ENCODE measurements at places on chromosomes 13 and 19.

- peak; percentile 61 for DNase-seq
These were observed 7.9 kb downstream of the ZIC2 start for GRCh38 chr13:99989276-99990125.

DNA sequence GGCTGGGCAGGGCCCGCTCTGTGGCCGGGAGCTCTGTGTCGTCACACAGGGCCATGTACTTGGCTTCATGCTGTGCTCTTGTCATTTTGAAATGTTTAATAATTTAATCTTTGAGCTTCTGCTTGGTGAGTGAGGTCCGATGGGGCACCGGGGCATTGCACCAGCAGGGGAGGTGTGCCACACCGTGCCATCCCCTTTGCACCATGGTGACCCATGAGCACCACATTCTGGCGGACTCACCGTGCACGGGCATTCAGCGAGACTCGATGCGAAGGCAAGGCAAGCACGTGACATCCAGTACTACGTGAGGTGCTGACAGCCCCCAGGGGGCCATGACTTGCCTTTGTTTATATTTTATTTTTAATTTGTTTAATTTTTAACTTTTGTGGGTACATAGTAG lies 204.3 kb downstream of the URI1 start:
- no peak for DNase-seq

DNA sequence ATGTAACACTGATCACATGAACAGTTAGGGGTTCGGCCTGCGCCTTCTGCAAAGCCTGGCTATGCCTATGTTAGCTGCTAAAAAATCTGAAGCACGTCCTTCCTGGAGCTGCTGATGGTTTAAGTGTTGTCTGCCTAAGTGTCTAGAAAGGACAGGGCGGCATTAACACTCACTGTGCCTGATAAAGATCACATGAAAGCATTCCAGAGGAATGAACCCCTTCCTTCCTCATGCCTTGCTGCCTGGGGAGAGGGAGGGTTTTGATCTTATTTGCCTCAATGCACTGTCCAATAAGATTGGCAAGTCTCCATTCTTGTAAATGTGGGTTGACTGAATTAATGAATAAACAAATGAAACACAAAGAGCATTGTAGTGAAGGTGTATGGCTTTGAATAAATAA lies 5.2 kb downstream of the DOCK9 start:
- no peak for DNase-seq

GRCh38 chr19:11164296-11164695 lies 8.7 kb upstream of the SPC24 start:
- no peak for DNase-seq

DNA sequence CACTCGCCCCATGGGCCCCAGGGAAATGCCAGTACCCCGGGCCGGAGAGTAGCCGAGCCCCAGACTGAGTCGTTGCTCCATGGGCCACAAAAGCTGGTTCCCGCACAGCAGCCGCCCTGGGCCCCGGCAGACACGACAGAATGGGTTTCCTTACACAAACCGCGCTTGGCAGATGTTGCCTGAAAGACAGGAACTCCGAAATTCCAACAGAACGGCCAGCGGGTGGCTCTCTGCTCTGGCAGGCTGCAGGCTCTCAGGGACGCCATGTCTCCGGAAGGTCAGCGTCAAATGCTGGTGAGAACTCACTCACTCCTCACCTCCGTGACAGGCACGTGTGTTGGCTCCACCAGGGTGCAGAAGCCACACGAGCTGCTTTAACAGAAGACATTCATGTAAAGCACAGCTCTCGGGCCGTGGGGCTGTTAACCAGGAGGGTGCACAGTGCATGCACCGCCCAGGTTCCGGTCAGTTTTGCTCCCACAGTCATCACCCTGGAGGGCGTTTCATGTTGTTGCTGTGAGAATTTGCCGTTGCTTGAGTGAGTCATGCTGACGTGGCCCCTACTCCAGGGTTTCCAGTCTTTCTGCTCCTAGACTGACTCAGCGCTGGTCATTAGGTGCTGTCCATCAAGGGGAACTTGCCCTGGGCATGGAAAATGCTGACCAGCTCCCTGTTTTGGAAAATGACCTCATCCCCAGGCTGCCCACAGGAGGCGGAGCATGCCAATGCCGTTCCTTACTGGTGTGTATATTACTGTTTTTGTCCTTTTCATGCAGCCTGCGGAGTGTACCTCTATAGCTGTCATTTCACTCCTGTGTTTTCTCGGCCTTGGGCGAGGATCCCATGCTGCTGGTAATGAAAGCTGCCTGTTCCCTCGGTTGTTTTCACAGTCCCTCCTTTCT lies 44.8 kb downstream of the ANKRD10 start:
- peak; percentile 82 for DNase-seq

GRCh38 chr13:34864671-34865070 lies 77.4 kb upstream of the NBEA start:
- no peak for DNase-seq

- no peak for DNase-seq
These were observed 132.5 kb downstream of the NALCN start for GRCh38 chr13:101283782-101284181.

DNA sequence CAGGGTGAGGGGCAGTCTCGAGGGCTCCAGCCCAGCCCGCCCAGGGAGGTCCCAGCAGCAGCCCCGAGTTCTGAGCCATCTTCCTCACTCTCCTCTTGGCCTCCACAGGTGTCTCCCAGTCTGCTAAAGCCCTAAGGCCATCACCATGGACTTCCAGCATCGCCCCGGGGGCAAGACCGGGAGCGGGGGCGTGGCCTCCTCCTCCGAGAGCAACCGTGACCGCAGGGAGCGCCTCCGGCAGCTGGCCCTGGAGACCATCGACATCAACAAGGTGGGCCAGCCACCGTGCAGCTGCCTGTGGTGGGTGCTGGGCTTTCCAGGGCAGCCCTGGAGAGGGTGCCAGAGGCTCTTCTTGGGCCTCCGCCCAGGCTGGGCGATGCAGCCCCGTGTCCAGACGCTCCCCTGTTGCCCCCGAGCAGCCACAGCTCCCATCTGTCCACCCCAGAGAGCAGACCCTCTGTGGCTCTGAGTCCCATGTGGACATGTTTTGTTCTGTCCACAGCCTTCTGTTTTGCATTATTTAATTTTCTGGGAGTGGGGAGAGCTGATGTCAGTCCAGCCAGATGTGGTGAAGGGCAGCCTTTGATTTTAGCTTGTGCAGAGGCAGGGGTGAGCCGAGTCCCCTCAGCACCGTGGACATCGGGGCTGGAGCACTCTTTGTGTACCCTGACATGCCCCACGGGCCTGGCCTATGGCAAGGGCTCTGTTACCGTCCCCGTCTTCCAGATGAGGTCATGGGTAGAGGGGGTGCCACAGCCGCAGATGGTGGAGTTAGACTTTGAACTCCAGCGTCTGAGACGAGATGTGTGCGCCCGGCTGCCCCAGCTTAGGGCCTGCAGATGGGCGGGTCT lies 5.6 kb upstream of the AMH start:
- DNase-seq, result no peak

GRCh38 chr13:20401931-20402856 lies 123.5 kb downstream of the CRYL1 start:
- DNase-seq, result no peak

DNA sequence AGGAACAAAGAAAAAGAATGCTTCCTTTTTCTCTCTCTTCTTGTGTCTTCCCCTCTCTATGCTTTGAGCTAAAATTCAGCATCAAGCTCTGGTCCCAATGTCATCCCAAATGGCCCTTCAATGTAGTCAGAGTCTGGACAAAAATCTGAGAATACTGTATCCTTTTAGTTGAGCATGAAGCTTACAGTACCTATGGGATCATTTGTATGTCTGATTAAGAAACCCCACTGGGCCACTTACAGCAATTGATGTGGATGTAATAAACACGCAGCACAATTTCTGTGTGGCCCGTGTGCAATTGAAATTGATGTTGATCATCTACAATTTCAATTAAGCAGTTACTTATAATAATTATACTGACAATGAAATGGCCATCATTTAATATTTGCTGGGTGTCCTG lies 188.9 kb upstream of the RNF113B start:
- no peak for DNase-seq

- DNase-seq, result no peak
These were observed 30.3 kb downstream of the OXGR1 start for GRCh38 chr13:96963786-96964475.

- peak; percentile 88 for DNase-seq
These were observed 29.1 kb downstream of the TNFRSF19 start for GRCh38 chr13:23599083-23599925.

DNA sequence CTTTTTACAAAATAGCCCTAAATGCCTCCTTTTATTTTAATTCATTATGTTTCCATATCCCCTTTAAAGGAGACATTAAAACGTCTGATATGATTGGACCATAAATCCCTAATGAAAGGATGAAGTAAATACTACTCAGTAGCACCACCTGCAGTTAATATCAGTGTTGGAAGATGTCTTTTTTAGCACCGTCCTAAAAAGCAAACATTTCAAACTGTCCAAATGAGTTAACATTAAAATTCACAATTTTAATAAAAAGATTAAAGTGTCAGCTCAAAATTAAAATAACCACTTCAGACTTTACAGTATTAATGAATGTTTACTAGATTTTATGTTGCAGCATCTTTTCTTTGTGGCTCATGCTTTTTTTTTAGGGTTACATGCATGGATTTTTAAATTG lies 12.3 kb downstream of the ZNF507 start:
- DNase-seq, result no peak

- DNase-seq, result no peak
These were observed 145.7 kb downstream of the PCCA start for GRCh38 chr13:100234524-100235136.

- no peak for DNase-seq
These were observed 110.9 kb downstream of the HS6ST3 start for GRCh38 chr13:96200810-96201209.

DNA sequence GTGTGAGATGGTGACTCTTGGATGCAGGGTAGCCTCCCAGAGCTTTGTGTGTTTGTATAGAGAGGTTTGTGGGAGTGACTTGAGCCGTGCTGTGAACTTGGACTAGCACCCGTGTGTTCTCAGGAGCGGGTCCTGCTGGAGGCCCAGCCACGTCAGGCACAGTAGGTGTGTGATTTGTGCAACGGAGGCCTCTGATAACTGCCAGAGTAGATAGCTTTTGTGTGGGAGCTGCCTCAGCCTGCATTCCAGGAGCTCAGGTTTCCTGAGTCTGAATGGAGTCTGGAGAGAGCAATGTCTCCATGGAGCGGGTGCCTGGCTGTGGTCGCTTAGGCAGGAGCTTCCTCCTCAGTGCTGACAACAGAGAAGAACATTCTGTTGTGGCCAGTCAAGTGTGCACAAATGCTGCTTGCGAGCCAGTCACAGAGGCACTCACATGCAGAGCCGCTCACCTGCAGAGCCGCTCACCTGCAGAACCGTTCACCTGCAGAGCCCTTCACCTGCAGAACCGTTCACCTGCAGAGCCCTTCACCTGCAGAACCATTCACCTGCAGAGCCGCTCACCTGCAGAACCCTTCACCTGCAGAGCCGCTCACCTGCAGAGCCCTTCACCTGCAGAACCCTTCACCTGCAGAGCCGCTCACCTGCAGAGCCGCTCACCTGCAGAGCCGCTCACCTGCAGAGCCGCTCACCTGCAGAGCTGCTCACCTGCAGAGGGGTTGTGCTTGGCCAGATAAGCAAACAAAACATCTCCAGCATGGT lies 32.6 kb downstream of the TFDP1 start:
- peak; percentile 69 for DNase-seq

GRCh38 chr13:25085125-25085742 lies 10.7 kb upstream of the PABPC3 start:
- peak; percentile 84 for DNase-seq

DNA sequence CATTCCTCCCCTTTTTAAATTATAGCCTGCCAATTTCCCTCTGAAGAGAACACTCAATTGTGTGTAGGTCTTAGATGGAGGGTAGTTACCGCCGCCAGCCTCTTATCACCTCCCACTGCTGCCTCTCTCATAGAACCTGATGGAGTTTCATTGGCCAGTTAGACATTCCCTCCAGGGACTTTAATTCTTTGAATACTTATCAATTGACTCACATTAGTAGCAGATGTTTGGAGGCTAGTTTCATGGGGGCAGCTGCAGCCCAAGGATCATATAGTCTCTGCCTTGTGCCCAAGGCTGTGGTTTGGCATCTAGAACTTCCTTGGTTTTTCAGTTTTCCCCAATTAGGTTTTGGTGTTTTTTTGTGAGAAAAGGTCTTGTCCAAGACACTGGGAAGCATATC lies 318.9 kb upstream of the HTR2A start:
- peak; percentile 39 for DNase-seq

GRCh38 chr13:33195693-33196464 lies 89.7 kb downstream of the STARD13 start:
- DNase-seq, result no peak

- DNase-seq, result no peak
These were observed 113.7 kb upstream of the ZNF507 start for GRCh38 chr19:32231691-32232090.

- no peak for DNase-seq
These were observed 679 bp upstream of the CDADC1 start for GRCh38 chr13:49246850-49247642.

GRCh38 chr19:34375598-34375997 lies 10.6 kb downstream of the GPI start:
- no peak for DNase-seq

- no peak for DNase-seq
These were observed 54.0 kb upstream of the POSTN start for GRCh38 chr13:37652596-37652995.

DNA sequence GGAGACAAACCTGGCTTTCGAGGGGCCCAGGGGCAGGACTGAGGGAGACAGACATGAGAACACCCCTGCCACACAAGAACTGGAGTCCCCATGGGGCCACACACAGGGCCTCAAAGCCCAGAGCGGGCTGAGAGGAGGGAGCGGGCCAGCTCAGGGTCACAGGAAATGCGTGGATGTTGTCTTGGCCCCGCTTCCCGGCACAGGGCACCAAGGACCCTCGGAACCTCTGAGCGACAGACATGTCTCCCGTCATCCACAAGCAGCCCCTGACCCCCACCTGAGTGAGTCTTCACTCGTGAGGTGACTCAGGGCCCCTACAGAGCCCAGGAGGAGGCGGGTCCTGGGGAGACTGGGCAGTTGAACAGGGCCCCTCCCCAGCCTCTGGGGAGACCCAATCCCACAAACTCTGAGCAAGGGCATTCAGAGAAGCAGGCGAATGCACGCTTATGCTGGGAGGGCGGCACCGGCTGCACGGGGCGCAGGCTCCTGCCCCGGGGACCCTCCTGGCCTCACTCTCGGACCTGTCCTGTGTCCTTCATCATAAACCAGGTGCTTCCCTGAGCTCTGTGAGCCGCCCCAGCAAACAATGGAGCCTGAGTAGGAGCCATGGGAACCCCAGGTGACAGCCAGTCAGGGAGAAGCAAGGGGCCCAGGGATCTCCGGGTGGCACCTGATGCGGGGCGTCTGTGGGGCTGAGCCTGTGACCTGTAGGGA lies 20.1 kb downstream of the SGTA start:
- no peak for DNase-seq

GRCh38 chr13:50080203-50080910 lies 65.1 kb downstream of the KCNRG start:
- peak; percentile 31 for DNase-seq

GRCh38 chr19:30122431-30122830 lies 180.4 kb downstream of the URI1 start:
- DNase-seq, result no peak
